ENCODE measurements at places on chromosomes 1 and 21.

- no peak for DNase-seq
These were observed 44.4 kb upstream of the SCCPDH start for GRCh38 chr1:246679794-246680177.

DNA sequence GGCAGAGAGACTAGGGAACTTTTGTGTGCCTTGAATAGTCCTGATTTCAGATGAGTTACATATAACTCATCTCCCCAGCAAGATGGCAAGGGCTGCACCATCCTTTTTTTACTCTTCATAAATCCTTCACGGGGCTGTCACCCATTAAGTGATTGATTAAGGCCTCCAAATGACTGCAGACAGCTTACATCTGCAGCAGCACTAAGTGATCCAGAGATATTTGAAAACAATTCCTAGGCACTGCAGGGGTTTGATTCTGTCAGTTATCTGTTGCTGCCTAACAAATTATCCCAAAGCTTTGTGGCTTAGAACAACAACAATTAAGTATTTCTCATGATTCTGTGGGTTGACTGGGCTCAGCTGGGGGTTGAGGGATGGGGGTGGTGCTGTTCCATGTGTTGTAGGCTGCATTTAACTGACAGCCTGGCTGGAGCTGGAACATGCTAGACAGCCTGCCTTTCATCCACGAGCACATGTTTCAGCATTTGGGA lies 19.3 kb downstream of the TEX38 start:
- no peak for DNase-seq

- no peak for DNase-seq
These were observed 73.7 kb downstream of the LRRC8D start for GRCh38 chr1:89894210-89895201.

GRCh38 chr1:41740058-41740457 lies 178.7 kb downstream of the HIVEP3 start:
- DNase-seq, result no peak

DNA sequence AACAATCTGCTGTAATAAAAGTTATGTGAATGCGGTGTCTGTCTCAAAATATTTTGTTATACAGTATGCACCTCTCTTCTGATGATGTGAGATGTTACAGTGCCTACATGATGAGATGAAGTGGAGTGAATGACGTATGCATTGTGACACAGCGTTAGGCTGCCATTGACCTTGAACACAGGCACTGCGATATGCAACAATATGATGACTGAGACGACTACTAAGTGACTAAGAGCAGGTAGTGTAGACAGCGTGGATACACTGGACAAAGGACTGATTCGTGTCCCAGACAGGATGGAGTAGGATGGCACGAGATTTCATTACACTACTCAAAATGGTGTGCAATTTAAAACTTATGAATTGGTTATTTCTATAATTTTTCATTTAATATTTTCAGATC lies 8.4 kb downstream of the SGIP1 start:
- no peak for DNase-seq

DNA sequence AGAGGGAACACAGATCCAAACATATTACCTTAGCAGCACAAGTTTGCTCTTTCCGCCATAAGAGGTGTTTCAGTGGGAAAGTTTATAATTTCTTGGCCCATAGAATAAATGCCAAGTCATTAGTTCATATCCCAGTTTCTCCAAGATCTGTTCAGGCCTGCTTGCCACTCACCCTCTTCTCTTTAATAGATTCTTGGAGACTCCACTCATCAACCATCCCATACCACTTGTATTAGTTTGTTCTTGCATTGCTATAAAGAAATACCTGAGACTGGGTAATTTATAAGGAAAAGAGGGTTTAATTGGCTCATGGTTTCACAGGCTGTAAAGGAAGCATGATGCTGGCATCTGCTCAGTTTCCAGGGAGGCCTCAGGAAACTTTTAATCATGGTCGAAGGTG lies 34.8 kb upstream of the MYSM1 start:
- no peak for DNase-seq

DNA sequence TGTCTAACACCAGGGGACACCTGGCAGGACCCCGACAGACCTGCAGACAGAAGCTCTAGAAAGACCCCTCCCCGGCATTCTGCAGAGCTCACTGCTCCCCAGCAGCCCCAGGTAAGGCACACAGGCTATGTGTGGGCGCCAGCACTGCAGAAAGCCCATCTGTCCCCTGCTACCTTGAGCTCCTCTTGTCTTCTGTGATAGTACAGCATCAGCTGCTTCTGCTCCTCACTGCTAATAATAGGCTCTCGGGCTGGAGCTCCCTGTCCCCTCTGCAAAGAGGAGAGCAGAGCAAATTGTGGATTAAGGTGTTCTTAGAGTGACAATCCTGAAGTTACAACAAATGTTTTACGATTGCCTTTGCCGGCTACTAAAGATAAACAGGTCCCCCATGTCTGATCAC lies 10.1 kb downstream of the CFAP298 start:
- no peak for DNase-seq

DNA sequence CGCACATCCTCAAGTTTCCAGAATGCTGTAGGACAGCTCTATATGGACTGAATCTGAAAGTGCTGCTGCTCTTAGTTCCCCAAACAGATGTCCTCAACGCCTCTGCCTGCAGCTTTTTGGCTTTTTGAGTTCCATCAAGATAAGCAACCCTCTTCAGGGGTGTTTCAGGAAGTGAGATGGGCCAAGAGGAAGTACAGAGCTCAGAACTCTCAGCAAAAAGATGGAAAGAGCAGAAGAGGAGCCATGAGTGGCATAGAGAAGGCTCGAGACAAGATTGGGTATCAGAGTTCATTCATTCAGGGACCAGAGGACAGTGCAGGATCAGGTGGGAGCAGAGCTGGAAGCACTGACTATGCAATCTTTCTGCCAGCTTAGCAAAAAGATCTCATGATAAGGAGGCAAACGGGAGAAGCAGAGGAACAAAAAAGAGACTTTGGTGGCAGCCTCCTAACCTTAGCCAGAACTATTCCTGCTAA lies at the start of the genes ADORA3 and TMIGD3:
Gene ADORA3, minus strand, starts transcription at position 49 of the 476 bp plus-strand sequence. CDS start 279 bp downstream, outside the sequence.
Gene TMIGD3, minus strand, starts transcription at position 49 of the 476 bp plus-strand sequence. CDS start 279 bp downstream, outside the sequence.
- no peak for DNase-seq

GRCh38 chr1:230610589-230610988 lies 31.7 kb upstream of the COG2 start:
- DNase-seq, result no peak

DNA sequence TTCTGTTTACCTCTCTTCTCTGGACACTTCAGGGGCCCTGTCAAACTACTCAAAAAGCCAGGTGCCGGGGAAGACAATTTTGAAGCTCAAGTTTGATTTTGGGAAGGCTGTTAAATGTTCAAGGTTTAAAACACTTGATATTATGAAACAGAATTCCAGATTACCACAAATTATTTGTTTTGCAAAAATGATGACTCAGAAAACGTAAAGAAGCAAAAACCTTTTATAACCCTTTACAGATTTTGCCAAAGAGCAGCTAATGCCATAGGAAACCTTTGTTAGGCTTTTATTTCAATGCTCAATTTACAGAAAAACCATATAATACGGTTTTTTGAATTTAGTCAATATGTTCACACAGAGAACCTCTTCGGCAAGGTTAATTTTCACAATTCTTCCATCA lies 593.4 kb upstream of the ZP4 start:
- DNase-seq, result no peak

GRCh38 chr1:111754984-111755330 lies 744 bp upstream of the DDX20 start:
- no peak for DNase-seq

All from epithelial cell of proximal tubule (primary cell).